NCI-H524 treated with DMSO at 0.1 percent for 48 hours (cell line): ENCODE measurements at places on chromosomes 12 and 14.

DNA sequence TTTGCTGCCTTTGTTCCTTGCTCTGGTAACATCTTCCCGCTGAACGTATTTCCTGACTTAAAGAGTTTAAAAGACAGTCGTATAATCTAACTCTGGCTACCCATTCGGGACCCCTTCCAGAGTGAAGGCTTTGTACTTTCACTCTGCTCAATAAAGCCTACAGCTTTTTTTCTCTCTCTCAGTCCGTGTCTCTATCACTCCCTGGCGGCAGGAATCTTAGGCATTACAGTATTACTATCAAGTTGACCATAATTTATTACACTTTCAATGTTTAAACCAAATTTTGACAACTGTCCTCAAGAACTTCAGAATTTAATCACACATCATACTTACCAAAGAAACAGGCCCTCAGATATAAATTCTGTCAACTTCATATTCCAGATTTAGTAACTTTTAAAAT, 967.9 kb downstream of the FSCB start:
- DNase-seq, result no peak

- DNase-seq, result no peak
Observed at GRCh38 chr12:117571321-117571720, 209.9 kb upstream of the NOS1 start.

GRCh38 chr12:105921872-105922669, 216.7 kb downstream of the NUAK1 start:
- DNase-seq, result no peak

DNA sequence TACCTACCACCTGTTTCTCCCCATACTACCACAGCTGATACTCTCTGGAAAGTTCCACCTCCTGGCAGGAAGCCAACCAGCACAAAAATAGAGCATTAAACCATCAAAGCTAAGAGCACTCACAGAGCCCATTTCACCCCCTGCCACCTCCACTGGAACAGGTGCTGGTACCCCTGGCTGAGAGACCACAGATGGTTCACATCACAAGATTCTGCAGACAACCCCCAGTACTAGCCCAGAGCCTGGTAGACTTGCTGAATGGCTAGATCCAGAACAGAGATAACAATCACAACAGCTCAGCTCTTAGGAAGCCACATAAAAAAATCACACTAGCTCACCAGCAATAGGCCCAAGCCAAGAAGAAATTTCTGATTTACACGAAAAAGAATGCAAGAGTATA, 855.2 kb downstream of the FSCB start:
- DNase-seq, result peak; percentile 30

DNA sequence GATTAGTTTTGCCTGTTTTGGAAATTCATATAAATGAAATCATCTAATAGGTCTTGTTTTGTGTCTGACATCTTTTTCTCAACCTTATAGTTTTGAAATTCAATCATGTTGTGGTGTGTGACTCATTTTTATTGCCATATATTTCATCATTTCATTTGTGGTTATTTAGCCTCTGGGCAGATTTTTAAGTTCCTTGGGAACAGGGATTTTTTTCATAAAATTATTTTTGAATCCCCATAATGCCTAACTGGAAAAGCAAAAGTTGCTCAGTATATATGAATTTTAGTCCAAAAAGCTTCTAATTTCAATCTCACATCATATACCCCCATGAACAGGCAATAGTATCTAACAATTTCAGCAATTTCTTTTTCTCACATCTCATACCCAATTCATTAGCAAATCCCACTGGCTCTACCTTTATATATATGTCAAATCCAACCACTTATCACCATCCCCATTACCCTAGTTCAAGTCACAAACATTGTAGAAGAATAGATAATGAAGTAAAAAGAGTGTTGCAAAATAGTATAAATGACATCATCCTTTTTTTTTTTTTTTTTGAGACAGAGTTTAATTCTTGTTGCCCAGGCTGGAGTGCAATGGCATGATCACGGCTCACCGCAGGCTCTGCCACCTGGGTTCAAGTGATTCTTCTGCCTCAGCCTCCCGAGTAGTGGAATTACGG, 2.6 kb upstream of the OR6J1 start:
- no peak for DNase-seq

DNA sequence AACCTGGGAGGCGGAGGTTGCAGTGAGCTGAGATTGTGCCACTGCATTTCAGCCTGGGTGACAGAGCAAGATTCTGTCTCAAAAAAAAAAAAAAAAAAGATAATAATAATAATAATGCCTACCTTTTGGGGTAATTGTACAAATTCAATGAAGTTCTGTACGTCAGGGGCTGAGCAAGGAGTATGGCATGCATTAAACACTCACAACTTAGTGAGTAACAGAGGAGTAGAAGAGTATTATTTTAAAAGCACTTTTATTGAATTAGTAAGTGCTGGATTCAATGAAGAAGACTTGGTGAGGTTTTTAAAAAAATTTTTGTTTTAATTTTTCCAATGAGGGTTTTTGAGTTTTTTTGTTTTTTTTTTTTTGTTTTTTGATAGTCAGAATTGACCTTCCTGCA, 783.6 kb upstream of the TBX3 start:
- DNase-seq, result no peak

DNA sequence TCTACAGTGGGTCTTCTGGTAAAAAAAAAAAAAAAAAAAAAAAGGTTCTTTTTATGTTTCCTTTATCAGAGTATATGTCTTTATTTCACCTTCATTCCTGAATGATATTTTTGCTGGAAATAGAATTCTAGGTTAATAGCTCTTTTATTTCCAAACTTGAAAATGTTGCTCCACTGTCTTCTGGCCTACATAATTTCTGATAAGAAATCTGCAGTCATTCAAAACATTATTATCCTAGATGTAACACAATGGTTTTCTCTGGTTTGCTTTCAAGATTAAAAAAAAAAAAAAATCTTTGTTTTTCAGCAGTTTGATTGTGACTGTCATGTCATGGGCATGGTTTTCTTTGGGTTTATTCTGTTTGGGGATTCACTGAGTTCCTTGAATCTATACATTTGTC, 19.5 kb downstream of the DCP1B start:
- no peak for DNase-seq

DNA sequence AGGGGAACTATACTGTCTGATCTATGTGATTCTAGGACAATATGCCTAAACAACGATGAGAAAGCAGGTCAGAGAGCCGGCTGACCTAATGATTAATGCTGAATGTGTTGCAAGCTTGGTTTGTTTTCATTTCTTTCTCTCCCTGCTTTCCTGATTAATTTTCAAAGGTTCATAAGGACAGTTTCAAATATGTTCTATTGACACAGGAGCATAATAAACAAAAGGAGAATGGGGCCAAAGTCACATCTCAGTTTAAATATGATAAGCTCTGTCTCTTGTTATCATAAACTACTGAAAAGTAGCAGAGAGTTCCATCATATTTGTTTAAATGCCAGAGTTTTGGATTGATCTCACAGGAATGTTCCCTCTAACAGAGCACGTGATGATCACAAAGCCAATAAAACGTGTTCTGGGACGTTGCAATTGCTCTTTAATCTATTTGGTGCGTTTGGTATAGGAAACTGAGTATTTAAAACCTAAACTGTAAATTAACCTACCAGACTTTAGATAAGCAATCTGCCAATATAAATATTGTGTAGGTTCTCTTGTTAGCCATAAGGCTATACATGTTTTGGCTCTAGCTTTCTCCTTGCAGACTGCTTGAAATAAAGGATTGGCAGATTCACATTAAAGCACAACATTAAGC, 3.7 kb upstream of the HSD17B6 start:
- DNase-seq, result no peak

GRCh38 chr14:87873741-87874140, 119.2 kb downstream of the GALC start:
- DNase-seq, result no peak
